Activated CD8-positive, alpha-beta memory T cell treated with anti-CD3 and anti-CD28 coated beads for 48 hours (primary cell): ENCODE measurements at places on chromosomes 16 and 17.

- DNase-seq: no peak
Measured at GRCh38 chr17:67283731-67284516, 38.9 kb upstream of the HELZ start.

DNA sequence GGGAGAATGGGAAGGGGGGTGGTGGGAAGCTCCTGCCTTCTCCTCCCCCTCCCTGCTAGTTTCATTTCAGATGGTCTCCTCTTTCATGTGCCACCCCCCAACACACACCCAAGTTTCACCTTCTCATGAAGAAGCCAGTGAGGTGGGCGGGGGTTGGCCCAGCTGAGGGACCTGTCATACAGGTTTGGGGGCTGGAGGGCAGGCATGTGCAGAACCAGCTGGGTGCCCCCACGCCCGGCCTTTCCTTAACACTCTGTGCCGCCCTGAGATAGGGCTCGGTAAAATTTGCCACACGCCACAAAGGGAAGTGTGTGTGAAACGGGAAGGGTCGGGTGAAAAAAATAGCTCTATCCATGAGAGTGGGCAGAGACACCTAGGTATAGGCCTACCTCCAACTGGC, 57.4 kb downstream of the PIPOX start:
- DNase-seq: no peak

DNA sequence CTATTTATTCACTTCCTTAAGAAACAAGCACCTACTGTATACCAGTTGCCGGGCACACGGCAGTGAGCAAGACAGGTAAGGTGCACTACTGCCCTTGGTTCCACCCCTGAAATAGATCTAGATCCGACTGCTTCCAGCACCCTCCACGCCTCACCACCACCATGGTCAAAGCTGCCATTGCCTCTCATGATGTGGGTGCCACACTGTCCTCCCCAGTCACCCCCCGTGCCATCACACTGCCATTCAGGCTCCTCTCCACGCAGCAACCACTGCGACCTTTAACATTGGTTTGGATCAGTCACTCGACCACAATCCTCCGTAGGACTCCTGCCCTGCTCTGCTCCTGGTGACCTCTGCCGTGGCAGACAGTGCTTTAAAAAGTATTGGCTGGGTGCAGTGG, 226.8 kb downstream of the CPPED1 start:
- DNase-seq: no peak

GRCh38 chr16:28872952-28873351, 5.3 kb upstream of the ATP2A1 start:
- no peak for DNase-seq

DNA sequence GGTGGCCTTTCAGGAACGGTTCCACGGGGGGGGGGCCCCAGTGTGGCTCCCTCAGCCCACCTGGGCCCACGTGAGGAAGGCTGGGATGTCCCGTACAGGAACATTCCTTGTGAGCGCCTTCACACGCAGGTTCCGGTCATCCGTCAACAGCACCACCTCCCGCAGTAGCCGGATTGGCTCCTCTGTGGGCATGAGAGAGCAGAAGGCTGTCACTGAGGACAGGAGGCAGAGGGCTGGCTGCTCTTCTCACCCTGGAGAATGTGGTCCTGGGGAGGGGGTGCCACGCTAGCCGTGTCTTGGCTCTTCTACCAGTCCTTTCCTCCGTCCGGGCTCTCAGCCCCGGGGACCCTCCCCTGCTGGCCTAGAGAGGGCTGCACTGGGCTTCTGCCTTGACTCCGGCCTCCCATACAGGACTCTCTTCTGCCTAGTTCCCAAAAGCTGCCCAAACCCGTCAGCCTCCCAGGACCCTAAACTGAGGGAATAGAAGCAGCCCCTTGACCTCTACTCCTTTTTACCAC, 6.6 kb downstream of the HIC1 start:
- DNase-seq: no peak

DNA sequence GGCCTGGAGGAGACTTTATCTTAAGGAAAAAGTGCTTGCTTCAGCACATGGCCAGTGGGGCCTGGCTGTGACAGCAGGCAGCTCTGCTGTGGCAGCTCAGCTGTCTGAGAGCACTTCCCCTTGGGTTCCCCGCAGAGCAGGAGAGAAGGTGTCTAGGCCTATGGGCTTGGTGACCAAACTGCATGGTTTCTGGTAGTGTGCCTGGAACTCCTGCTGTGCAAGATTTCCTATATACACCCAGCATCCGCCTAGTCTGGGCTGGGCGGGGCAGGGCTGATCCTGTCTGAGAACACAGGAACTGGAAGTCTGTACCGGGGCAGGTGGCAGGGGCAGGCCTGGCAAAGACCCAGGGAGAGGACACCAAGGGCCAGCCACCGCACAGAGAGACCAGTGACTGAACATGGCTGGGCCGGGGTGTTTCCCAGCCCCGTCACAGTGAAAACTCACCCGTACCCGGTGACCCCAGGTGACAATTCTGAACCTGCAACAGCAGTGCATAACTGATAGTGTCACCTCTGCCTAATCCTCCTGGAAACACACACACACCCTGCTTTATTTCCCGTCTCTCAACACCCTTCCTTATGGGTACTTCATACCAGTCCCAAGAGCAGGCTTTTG, 39.3 kb downstream of the CHD9 start:
- no peak for DNase-seq
